ENCODE measurements at places on chromosomes 12 and 14. TPM values are rescaled to one million over a fixed set of nuclear protein-coding genes. Genes with fewer than 3 reads are reported as not detected.

DNA sequence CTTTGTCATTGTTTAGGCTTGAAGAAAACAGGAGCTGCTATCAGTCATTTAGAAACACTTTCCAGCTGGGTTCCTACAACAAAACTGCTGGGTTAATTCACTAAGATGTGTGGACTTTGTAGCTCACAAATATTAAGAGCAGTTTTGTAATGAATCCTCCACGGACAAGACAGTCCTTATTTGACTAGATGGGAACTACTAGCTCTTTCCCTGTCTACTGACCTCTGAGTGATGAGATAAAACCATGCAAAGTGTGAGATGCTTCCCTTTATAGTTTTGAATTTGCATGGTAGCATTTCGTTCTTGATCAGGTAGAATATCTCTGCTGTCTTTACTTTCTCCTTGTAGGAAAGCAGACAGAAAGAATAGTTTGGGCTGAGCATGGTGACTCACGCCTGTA, 72.9 kb upstream of the STXBP6 start:
- H3K36me3 ChIP-seq, result no peaks in the 10 kb centered on the region
- peaks cover 6% of the 10 kb centered on the region for H3K4me1 ChIP-seq
- no peak for DNase-seq
- no peak overlapping the region for H3K27ac ChIP-seq

GRCh38 chr12:66041651-66042363, 88.7 kb downstream of the LLPH start:
- H3K4me1 ChIP-seq, result no peaks in the 10 kb centered on the region
- H3K27me3 ChIP-seq, result no peaks in the 10 kb centered on the region
- H3K36me3 ChIP-seq, result no peaks in the 10 kb centered on the region
- H3K27ac ChIP-seq, result no peak overlapping the region
- H3K4me3 ChIP-seq, result no peak overlapping the region

DNA sequence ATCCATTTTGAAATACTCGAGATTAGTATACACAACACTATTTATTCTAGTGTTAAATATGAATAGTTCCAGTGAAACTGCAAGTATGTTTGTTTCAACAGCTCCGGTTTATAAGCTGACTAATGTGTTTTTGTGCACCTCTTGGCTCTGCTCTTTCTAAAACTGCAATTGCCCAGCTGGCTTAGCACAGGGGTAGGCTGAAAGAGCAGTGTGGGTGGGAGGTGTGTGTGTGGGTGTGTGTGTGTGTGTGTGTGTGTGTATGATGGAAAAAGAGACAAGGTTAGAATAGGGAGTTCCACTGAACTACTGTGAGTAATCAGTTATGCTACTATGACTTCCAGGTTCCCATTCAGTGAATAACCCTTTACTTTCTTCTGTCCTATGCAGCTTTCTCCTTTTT, 37.8 kb upstream of the DDHD1 start:
- H3K27me3 ChIP-seq, result no peaks in the 10 kb centered on the region
- H3K4me1 ChIP-seq, result no peaks in the 10 kb centered on the region
- DNase-seq, result no peak
- H3K27ac ChIP-seq, result no peak overlapping the region
- H3K4me3 ChIP-seq, result no peak overlapping the region

DNA sequence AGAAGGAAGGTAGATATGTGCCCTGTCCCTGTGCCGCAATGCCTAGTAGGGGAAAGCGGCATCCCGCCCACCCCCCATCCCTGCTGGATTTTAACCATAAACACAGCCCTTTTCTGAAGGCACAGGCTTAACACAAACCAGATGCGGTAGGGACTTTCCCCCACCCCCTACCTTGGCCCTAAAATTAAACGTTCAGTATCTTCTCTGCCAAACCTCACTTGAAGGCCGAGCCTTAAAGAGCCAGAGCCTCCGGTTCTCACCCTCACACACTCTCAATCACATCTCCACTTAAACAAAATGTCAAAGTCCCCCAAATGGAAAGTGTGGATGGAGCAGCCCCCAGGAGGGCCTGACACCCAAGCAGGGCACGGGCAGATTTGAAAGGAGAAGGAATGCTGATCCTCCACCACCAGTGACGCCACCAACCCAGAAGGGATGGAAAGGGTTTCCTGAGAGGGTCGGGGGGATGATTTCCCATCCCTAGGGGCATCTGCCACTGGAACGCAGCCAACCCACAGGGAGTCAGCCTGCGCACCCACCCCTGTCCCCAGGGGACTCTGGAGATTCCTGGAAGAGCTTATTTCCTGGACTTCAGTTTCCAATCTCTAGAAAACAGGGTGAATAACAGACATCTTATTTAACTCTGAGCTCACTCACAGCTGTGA, 26.4 kb downstream of the ACTN1 start:
- H3K27ac ChIP-seq, result peak overlapping the region; percentile 59
- no peaks in the 10 kb centered on the region for H3K27me3 ChIP-seq
- H3K4me1 ChIP-seq, result peaks cover 4% of the 10 kb centered on the region
- no peak for DNase-seq

GRCh38 chr14:51041883-51042282, 53.0 kb downstream of the TRIM9 start:
- DNase-seq, result no peak
- H3K27me3 ChIP-seq, result no peaks in the 10 kb centered on the region
- H3K4me1 ChIP-seq, result no peaks in the 10 kb centered on the region
- H3K36me3 ChIP-seq, result no peaks in the 10 kb centered on the region
- no peak overlapping the region for H3K4me3 ChIP-seq

DNA sequence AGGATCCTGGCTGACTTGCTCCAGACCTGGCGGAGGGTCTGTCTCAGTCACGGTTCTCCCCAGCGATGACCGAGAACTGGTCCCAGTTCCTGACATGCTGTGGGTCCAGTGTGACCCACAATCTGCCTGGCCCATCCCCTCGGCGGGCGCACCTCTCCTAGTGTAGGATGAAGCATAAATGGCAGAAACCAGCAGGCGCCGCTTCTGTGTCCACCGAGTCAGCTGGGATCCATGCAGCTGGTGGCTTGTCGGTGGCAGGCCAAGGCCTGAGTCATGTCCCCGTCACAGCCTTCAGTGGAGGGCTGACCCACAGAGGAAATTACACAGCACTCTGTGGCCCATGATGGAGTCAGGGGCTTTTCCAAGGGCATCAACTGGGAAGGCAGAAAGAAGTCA, 38.5 kb downstream of the NFKBIA start:
- H3K36me3 ChIP-seq, result no peaks in the 10 kb centered on the region
- H3K4me1 ChIP-seq, result peaks cover 67% of the 10 kb centered on the region
- DNase-seq, result no peak
- H3K4me3 ChIP-seq, result no peak overlapping the region
- H3K27ac ChIP-seq, result peak overlapping the region; percentile 93
- H3K27me3 ChIP-seq, result no peaks in the 10 kb centered on the region

GRCh38 chr14:52303236-52303635, 10.9 kb upstream of the PTGER2 start:
- DNase-seq, result no peak
- H3K27ac ChIP-seq, result no peak overlapping the region
- no peaks in the 10 kb centered on the region for H3K4me1 ChIP-seq
- H3K27me3 ChIP-seq, result no peaks in the 10 kb centered on the region

DNA sequence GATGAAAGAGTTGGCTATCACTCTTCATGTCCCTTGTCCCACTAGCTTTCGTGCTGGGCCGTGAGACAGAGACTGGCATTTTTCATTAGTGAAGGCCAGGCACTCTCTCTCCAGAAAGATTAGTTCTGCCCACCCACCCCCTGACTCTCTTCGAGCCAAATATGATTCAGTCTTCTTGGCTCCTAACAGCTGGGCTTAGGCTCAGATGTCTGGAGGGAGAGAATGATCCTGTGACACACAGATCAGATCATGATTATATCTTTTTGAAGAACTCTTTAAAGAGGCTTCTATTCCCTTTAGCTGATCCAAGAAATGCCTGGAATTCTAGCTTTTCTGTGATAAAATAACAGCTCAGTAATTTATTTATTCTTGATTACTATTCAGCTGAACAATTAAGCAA, 5.2 kb upstream of the GNG2 start:
- H3K4me3 ChIP-seq, result no peak overlapping the region
- H3K4me1 ChIP-seq, result peaks cover 9% of the 10 kb centered on the region
- DNase-seq, result no peak
- H3K36me3 ChIP-seq, result no peaks in the 10 kb centered on the region
- H3K27me3 ChIP-seq, result no peaks in the 10 kb centered on the region
- no peak overlapping the region for H3K27ac ChIP-seq

DNA sequence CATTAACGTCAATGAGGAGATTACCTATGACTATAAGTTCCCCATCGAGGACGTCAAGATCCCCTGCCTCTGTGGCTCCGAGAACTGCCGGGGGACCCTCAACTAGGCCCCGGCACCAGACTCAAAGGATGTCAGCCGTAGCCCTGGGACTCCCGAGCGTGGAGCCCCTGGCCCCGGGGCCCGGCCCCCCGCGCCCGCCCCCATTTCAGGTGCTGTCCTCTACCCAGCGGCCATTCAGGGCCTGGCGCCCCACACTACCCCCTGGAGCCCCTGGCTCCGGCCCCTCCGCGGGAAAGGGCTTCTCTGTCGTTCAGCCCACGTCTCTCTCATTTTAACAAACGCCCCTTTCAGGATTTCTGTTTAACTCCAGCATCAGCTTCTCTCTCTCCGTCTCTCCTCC, 26.3 kb downstream of the SETD1B start:
- no peaks in the 10 kb centered on the region for H3K27me3 ChIP-seq
- H3K4me3 ChIP-seq, result no peak overlapping the region
- DNase-seq, result no peak

- no peaks in the 10 kb centered on the region for H3K27me3 ChIP-seq
- no peak overlapping the region for H3K27ac ChIP-seq
- H3K4me3 ChIP-seq, result no peak overlapping the region
- H3K4me1 ChIP-seq, result no peaks in the 10 kb centered on the region
Observed at GRCh38 chr14:38125481-38126037, 82.1 kb upstream of the SSTR1 start.

DNA sequence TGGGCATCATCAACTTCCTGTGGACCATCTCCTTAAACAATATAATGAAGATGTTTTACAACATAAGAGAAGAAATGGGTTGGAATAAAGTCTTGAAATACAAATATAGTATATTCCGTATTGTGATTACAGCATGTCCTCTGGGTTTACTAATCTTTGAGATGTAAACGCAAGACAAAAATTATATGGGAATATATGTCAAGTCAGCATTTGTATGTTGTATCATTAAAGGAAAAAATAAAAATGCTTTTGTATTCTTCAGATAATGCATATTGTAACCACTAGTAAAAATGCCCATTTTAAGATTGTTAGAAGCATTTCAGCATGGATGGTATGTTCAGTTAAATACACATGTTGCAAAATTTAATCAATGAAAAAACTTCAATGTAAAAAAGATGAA, 893.3 kb downstream of the FLRT2 start:
- no peaks in the 10 kb centered on the region for H3K36me3 ChIP-seq
- H3K27ac ChIP-seq, result no peak overlapping the region
- no peaks in the 10 kb centered on the region for H3K27me3 ChIP-seq
- H3K4me3 ChIP-seq, result no peak overlapping the region
- DNase-seq, result no peak

- DNase-seq, result peak; percentile 28
- H3K27ac ChIP-seq, result no peak overlapping the region
- peaks cover 17% of the 10 kb centered on the region for H3K27me3 ChIP-seq
- peaks cover 6% of the 10 kb centered on the region for H3K4me1 ChIP-seq
Observed at GRCh38 chr12:54126696-54127537, 61.9 kb downstream of the SMUG1 start.

DNA sequence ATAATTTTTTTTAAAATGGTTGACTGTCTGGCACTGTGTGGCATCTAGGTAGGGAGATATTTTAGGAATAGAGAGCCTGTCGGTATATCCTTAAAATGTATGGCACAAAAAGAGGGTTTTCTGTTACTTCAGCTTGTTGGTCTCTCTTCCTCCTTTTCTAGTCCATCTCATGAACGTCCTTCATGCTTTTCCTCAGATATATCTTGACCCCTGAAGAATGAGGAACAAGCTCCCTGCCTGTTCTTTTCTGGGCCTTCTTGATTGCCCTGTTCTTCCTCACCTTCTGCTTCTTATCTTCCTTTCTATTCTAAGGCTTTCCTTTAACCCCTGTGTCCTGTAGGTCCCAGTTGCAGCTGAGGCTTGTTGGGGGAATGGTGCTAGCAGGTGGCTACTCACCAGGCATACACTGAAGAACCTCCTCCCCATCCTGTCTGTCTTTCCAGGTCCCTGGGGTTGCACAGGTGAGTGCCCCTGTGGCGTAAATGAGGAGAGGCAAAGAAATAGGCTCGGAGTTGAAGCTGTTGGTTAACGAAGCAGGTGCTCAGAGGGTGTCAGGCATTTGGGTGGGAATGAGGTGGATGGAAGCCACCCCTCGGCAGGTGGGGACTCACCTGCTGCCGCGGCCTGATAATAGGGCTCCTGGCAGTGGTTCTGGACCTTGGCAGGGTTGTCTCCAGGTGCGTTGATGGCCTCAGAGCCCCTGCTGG, 7.2 kb upstream of the C1R start:
- H3K27ac ChIP-seq, result no peak overlapping the region
- H3K4me1 ChIP-seq, result no peaks in the 10 kb centered on the region
- no peak overlapping the region for H3K4me3 ChIP-seq
- peaks cover 3% of the 10 kb centered on the region for H3K36me3 ChIP-seq
- H3K27me3 ChIP-seq, result no peaks in the 10 kb centered on the region

GRCh38 chr14:31864937-31865855, 211.9 kb upstream of the ARHGAP5 start:
- no peaks in the 10 kb centered on the region for H3K36me3 ChIP-seq
- H3K4me1 ChIP-seq, result no peaks in the 10 kb centered on the region
- no peaks in the 10 kb centered on the region for H3K27me3 ChIP-seq
- DNase-seq, result no peak
- H3K4me3 ChIP-seq, result no peak overlapping the region
- no peak overlapping the region for H3K27ac ChIP-seq

GRCh38 chr12:5073853-5074252, 30.2 kb downstream of the KCNA5 start:
- H3K27me3 ChIP-seq, result no peaks in the 10 kb centered on the region
- H3K4me3 ChIP-seq, result no peak overlapping the region
- DNase-seq, result no peak
- H3K27ac ChIP-seq, result no peak overlapping the region
- H3K36me3 ChIP-seq, result no peaks in the 10 kb centered on the region
- H3K4me1 ChIP-seq, result peaks cover 44% of the 10 kb centered on the region

DNA sequence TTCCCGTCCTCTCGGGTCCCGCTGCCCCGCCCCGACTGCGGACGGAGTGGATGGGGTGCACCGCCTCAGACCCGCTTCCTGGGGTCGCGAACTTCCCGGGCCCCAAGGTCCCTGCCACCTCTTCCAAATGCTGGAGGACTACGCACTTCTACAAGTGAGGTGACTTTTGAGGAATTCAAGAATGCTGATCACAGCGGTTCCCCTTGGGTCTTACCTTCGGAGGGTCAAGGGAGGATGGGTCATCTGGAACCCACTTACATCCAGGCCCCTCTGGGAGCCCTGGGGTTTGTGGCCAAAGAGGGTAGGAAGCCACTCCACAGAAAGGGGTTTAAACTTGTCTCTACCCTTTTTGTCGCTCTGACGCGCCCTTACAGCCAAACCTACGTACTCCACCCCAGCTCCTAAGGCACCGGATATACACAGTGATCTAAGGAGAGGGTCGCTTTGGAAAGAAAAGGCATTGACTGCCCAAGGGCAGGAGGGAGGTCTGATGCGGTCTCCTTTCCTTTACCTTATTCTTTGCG, 532 bp upstream of the PRKD1 start:
- H3K36me3 ChIP-seq, result no peaks in the 10 kb centered on the region
- H3K4me3 ChIP-seq, result no peak overlapping the region
- no peak for DNase-seq
- peaks cover 16% of the 10 kb centered on the region for H3K4me1 ChIP-seq
- H3K27me3 ChIP-seq, result no peaks in the 10 kb centered on the region

- H3K27me3 ChIP-seq, result no peaks in the 10 kb centered on the region
- H3K4me1 ChIP-seq, result no peaks in the 10 kb centered on the region
- H3K36me3 ChIP-seq, result no peaks in the 10 kb centered on the region
- no peak overlapping the region for H3K4me3 ChIP-seq
- no peak overlapping the region for H3K27ac ChIP-seq
Observed at GRCh38 chr12:67982164-67982563, 7.1 kb upstream of the IFNG-AS1 start.

ABCB9 gene
- 5.7 TPM for total RNA-seq

GLIPR1L2 gene
- 0.38 TPM for total RNA-seq

TAS2R7 gene
- not detected for total RNA-seq

CLEC14A gene
- 23.4 TPM for total RNA-seq

ATP2A2 gene
- total RNA-seq, result 166 TPM

BCL2L14 gene
- total RNA-seq, result not detected
